ENCODE measurements at places on chromosomes 7 and 10. TPM values are rescaled to one million over a fixed set of nuclear protein-coding genes. Genes with fewer than 3 reads are reported as not detected.

Gene PPP1R9A
- total RNA-seq, result 15.5 TPM

Gene SLC18A3
- total RNA-seq, result not detected

Gene PDZD8
- total RNA-seq, result 35.7 TPM

Gene OR6B1
- not detected for total RNA-seq

Gene RGR
- total RNA-seq, result 0.38 TPM

Gene CRYGN
- 1.1 TPM for total RNA-seq

Gene ANAPC16
- total RNA-seq, result 95.3 TPM

- DNase-seq, result no peak
Measured at GRCh38 chr10:3698312-3698711, 86.7 kb downstream of the KLF6 start.

DNA sequence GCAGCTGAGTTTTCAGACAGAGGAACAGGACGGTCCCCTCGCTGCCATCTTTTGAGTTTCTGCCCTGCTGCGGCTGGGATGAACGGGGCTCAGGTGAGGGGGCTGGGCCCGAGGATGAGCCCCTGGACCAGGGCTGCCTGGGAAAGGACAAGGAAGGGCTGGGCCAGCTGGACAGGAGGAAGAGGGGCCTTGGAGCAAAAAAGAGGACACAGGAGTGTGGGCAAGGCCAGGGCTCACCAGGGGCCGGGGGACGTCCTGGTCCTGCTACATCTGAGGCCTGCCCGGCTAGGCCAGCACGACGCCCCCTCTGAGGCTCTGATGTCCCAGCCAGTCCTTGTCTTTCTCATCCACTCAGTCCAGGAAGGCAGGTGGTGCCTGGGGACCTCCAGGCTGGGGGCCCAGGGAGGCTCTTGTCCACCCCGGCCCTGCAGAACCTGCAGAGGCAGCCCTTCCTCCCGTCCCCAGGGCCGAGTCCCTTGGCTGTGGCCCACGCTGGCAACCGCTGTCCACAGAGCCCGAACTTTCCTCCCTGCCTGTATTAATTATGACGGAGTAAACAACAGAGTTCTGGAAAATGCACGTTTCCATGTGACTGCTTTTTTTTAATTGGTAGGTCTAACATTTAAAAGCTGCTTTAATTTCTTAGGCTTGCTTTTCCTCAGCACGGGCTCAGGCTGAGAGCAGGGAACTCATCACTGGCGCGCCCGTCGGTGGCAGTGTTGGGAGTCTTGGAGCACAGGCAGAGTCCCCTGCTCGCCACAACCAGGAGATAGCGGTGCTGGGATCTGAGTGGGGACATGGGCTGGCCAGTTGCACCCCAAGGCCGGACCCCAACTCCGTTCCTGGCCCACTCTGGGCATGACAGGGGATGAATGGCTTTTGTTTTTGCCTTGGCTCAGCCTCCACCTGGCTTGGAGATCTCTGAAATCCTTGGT lies 187.7 kb downstream of the ELFN1 start:
- peak; percentile 73 for DNase-seq

- no peak for DNase-seq
Measured at GRCh38 chr10:4307910-4308309, 518.1 kb upstream of the AKR1E2 start.

DNA sequence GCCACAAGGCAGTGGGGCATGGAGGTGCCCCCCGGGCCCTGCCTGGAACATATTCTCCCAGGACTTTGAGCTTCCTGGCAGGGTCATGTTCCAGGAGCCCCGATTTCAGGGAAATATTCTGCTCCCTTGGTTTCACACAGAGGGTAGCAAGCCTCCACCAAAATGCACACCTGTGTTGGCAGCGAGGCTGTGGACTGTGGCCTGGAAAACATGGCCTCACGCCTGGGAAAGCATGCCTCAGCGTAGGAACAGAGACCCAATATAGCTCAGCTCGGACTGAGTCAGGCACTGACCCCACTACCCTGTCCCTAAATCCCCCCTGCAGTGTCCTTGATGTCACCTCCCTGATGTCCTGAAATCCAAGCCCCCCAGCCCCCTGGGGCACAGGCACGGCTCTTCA lies 92.0 kb downstream of the KCNMA1 start:
- DNase-seq, result no peak

DNA sequence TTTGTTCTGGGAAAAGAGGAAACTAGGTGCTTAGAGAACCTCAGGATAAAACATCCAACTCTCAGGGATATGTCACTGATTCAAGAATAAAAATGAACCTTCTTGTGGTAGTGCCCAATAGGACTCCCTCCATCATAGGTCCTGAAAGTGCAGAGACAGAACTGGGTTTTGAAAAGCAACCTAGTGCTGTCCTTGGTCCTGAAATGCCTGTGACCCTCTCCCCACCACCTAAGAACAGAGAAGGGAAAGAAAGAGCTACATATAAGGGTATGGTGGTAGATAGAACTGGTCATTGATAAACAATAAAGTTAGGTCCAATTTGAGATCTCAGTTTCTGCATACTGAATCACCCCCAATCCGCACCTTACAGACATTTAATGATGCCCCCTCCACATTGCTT lies 953.3 kb downstream of the XPNPEP1 start:
- DNase-seq, result no peak

DNA sequence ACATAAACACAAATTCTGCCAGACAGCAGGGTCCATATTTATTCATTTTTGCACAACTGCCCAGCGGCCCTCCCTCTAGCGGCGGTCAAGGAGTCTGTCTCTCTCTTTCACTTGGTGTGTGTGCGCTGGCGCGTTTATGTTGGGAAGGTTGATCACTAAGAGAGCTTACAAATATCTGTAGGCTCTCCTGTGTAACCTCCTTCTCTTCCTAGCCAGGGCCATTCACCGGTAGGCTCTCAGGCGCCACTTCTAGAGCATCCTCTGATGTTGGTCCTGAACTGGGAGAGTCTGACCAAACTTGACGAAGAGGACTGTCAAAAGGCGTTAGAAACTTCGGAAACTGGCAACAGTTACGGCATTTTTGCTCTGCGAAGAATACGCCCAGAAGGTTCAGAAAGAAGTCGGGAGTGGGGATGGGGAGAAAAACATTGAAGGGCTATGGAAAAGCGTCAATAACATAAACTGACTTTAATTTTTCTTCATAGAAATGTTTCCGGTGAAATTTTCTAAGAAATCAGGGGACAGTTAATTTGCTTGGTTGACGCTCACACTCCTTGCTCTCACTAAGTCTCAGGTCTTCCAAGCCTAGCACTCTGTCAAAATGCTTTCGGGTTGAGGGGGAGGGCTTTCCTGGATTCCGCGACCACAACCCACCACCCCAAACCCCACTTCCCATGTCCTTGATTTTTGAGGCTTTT lies 731.1 kb downstream of the ZWINT start:
- DNase-seq, result peak; percentile 73

GRCh38 chr7:16891874-16892643 lies 10.3 kb upstream of the AGR3 start:
- DNase-seq, result no peak

GRCh38 chr10:121497513-121498470 lies 100.5 kb downstream of the FGFR2 start:
- no peak for DNase-seq

- DNase-seq, result no peak
Measured at GRCh38 chr7:32023376-32023775, 46.8 kb downstream of the PDE1C start.

DNA sequence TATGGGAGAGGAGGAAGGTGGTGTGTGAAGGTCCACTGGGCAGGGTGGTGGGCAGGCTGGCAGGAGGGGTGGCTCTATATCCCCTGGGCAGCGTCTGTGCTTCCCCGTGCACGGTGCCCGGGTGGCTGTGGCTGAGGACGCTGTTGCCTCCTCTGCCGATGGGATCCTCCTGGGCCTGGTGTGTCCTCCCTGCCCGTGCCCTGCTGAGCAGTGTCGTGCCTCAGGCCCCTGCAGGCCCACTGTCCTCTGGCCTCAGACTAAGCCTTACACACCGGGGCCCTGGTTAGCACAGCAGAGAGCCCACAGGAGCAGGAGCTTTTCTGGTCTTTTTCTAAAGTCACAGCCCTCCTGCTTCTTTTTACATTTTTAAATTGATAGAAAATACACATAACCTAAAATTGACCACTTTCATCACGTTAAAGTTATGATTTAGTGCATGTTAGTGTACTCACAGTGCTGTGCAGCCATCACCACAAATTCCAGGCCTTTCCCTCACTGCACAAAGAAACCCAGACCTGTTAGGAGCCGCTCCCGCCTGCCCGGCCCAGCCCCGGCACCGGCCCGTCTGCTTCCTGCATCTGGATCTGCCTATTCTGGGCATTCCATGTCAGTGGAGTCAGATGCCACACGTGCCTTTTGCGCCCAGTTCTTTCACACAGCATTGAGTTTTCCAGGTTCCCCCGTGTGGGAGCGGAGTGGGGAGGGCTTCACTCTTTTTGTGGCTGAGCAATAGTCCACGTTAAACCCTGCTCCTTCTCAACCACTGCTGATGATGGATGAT lies 19.4 kb downstream of the PFKFB3 start:
- DNase-seq, result no peak

GRCh38 chr7:11170175-11170574 lies 196.5 kb downstream of the PHF14 start:
- no peak for DNase-seq

GRCh38 chr7:158309868-158310763 lies 277.5 kb downstream of the PTPRN2 start:
- DNase-seq, result no peak

DNA sequence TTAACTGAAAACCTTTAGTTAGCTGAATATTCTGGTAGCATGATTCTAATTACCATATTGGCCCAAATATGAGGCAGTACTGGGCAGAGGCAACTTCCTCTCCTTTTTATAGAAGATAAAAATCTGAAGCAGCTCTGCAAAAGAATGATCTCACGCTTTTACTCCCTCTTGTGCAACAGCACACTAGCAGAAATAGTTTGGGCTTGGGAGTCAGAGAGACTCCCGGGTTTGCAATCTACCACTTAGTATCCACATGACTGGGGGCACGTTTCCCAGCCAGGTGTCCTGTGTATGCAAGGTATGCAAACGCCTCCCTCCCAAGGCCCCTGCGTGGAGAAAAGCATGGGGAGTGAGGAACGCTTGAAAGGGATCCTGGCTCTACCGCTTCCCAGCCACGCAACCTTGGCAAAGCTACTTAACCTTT lies 47.2 kb upstream of the RHEB start:
- DNase-seq, result no peak

- no peak for DNase-seq
Measured at GRCh38 chr7:152462995-152463708, 27.3 kb upstream of the KMT2C start.

Data from posterior vena cava (tissue), 2 donors.